Osteocyte (in vitro differentiated cells): ENCODE measurements at places on chromosomes 13 and 19. TPM values are rescaled to one million over a fixed set of nuclear protein-coding genes. Genes with fewer than 3 reads are reported as not detected.

GRCh38 chr19:28960586-28960985, 252.4 kb downstream of the UQCRFS1 start:
- DNase-seq: no peak

DNA sequence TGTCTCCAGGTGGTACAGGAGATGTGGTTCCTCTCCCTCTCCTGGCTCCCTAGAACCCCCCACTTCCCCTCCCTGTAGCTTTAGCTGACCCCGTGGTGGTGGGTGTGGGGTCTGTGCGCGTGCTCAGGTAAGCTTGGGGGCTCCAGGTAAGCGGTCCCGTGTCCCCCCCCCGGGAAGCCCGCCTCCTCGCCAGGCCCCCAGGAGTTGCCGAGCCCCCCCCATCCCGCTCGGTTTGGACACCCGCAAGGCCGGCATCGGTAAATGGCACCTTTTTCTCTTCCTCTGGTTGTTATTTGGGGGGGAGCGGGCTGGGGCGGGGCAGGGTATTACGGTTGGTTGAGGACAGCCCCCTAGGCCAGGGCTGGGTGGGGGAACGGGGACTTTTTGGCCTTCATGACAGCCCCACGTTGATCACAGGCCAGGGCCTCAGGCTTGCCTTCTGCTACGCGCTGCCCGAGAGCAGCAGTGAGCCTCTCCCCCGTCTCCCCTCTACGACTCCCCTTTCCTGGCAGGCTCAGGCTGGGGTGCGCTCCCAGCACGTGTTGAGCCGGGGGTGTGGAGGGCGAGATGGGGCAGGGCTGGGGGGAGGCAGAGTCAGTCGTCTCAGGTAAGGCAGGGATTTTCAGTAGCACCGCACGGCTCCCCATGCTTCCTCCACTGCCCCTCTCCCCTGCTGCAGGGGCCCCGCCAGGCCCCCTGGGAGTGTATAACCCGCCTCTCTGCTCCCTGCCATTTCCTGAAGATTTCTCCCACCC, 10.7 kb upstream of the LIN7B start:
- DNase-seq: no peak

The TNFSF9 gene
- total RNA-seq: 1.4 and 1.5 TPM in 2 replicates

DNA sequence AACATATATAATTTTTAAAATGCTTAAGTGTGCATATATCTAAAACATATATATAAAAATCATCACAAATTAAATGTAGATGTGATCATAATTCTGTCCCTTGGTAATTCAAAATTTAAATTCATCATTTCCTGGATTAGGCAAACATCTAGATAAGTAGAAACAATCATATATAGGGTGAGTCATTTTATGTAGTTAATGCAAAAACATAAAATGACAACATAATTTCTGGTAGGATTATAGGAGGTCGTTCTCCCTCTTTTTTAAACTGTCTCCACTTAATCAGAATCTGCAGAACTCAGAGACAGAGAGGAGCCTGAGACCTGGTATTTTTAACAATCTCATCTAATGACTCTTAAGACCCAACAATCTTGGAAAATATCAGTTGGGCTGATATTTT, 333.4 kb downstream of the KCTD12 start:
- no peak for DNase-seq

DNA sequence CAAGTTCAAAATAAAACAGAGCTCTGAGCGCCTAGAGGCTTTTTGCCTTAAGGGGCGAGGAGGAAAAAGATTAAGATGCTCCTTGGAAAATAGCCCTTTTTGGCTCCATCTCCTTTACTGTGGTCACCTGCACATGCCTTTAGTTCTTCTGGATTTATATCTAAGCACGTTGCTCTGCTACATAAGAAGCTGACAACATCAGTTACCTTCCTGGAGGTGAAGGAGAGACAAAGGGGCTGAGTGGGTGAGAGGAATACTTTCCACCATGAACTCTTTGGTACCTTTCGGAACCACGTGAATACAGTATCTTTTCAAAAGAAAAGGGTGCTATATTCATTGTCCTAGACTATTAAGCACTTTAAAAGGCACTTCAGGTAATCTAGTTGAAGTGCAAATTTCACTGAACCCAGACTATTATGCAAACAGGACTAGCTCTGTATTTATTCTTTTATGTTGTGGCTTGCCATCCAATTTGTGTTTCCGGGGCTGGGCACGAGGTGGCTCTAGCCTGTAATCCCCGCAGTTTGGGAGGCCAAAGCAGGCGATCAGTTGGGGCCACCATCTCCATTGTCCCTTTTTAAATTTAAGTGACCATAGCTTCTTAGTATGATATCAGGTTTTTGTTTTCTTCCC, 201.5 kb downstream of the TM9SF2 start:
- no peak for DNase-seq

The PEG3 gene
- total RNA-seq: not detected in 2 replicates

The GIPR gene
- total RNA-seq: 0.81 and 1.3 TPM in 2 replicates

The POSTN gene
- total RNA-seq: 287 and 349 TPM in 2 replicates

- no peak for DNase-seq
Observed at GRCh38 chr13:44872751-44873150, 116.5 kb downstream of the NUFIP1 start.

The EHD2 gene
- total RNA-seq: 440 and 443 TPM in 2 replicates

DNA sequence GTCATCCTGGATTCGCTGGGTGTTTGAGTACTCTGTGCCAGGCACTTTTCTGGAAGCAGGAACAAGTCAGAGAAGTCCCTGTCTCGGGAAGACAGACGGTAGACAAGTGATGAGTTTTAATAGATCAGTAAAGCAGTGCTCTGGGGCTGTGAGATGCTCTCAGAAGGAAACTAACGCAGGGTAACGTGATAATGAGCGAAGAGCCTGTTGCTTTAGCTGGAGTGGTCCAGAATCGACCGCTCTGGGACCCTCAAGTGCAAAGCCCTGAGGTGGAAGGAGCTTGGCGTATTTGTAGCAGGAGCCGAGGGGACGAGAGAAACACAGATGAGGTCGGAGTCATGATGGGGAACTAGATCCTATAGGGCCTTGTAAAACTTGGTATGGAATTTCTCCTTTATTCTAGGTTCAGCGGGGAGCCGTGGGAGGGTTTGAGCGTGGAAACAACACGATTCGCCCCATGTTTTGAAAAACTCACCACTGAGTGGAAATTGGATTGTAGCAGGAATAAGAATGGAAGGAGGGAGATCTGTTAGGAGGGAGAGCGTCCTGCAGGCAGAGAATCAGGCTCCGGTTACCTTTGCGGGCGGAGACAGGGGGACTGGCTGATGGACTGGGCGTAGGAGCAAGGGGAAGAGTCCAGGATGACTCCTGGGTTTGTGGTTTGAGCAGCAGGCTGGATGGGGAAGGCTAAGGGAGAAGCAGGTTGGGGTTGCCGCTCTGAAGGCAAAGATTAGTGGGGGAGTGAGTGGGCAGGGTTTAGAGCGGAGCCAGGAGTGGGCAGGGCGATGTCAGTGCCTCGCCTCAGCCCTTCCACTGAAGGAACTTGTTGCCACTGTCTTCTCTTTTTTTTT, 763 bp downstream of the POLD1 start:
- DNase-seq: no peak

The TRPM4 gene
- total RNA-seq: 28.5 and 28.7 TPM in 2 replicates

- DNase-seq: no peak
Observed at GRCh38 chr19:3509566-3509989, 3.5 kb downstream of the FZR1 start.

- no peak for DNase-seq
Observed at GRCh38 chr19:41746593-41747227, 8.6 kb upstream of the CEACAM6 start.

The PTGER1 gene
- total RNA-seq: 1.0 and 1.6 TPM in 2 replicates
